ENCODE measurements at places on chromosomes 6 and 20.
A peak's percentile ranks its signal among the peaks of the same experiment; 100 is the strongest.

DNA sequence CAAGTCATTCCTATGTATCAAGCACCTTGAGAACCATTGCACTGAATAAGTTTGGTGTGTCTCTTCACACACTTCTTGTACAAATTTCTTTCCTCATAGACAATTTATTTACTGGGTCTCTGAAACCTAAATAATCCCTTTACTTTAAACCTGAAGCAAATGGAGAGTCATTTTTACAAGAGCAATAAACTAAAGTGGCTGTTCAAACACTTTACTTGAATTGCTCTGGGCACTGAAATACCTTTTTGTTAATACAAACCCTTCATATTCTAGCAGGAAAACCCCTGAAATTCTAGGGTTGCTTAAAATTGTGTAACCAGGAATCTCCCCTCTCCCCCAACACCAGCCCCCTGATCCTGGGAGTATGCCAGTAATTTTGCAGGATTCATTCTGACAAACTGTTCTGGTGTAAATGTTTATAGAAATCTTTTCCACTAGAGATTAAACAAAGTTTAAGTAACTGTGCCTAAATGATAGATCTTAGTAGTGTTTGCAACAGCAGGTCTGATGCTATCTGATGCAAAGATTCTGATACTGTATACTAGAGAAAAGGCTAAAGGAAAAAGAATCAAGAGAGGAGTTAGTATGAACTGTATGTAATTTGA lies 13.4 kb downstream of the RSPO3 start:
- DNase-seq = no peak

DNA sequence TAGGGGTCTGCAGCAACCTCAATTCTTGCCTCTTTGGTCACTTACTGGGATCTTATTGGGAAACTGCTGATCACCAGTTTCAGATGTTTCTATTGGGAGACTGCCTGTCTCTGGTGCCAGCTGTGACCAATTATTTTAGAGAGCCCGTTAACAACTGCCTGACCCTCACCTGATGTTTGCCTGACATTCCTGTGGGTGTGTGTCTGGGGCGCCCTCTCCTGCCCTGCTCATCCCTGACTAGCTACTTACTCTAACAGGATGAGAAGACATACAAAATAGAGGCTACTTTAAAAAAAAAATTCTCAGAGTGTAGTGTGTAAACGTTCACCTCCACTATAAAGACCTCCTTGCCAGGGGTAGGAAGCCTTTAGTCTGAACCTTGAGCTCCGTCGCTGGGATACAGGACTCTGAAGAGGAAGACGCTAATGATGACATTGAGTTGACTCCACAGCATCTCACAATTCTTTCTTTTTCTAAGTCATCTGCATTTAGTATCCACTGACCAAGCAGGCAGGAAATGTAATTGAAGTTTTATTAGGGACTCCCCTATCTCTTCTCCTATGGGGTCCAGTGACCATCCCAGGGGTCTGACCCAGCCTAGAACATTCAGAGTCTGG lies 54.6 kb upstream of the DDR1 start:
- no peak for DNase-seq

DNA sequence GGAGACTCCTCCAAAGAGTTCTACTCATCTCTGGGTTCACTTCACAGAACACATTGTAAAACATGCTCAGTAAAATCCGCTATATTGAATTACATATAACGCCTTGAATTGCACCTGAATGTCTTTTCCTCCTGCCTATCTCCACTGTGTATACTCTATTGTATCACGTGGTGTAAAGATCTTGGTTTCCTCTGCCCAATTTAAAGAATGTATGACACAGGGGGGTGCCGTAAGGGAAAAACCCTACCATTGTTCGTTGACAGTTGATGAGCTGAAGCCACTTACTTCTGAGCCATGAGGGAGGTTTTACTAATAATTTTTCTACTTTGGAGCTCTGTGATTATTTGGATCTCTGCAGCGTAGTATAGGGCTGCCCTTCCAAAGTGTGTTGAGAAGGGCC lies 6.0 kb downstream of the ASF1A start:
- no peak for DNase-seq

DNA sequence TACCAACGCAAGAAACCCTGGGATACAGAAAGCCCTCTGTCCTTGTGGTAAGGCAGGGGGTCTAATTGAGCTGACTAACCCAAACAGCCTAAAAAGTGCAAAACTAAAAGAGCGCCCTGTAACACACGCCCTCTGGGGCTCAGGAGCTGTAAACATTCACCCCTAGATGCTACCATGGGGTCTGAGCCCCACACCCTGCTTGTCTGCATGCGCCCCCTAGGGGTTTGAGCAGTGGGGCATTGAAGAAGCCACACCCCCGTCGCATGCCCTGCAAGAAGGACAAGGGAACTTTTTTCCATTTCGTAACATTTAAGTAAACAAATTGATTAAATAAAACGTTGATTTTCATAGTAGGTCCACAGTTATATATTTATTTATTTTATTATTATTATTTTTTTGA lies 616.9 kb upstream of the MAN1A1 start:
- DNase-seq = no peak

DNA sequence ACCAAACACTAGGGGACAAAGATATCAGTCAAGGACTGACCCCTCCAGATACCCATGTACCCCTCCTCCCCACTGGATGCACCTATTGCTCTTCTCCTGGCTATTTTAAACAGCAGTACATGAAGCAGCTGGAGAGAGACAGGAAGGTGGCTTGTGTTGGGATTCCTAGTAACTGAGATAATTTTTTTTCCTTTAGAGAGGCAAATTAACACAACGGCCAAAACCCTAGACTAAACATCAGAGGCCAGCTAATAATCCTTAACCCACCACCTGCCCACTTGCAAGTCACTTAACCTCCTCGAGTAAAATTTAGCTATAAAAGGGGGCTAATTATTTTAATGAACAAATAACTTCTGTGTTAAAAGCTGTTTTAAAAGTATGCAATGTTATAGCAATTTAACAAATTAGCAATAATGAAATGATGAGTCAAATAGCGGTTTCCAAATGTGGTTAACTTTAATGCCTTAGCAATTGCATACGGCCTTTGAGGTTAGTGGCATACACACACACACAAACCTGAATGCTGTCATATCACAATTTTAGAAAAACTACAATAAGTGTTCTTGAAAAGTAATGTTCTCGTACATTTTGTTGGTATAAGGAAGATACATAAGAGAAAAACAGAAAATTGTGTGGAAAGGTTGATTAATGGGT lies 151.7 kb downstream of the FRK start:
- DNase-seq = no peak

DNA sequence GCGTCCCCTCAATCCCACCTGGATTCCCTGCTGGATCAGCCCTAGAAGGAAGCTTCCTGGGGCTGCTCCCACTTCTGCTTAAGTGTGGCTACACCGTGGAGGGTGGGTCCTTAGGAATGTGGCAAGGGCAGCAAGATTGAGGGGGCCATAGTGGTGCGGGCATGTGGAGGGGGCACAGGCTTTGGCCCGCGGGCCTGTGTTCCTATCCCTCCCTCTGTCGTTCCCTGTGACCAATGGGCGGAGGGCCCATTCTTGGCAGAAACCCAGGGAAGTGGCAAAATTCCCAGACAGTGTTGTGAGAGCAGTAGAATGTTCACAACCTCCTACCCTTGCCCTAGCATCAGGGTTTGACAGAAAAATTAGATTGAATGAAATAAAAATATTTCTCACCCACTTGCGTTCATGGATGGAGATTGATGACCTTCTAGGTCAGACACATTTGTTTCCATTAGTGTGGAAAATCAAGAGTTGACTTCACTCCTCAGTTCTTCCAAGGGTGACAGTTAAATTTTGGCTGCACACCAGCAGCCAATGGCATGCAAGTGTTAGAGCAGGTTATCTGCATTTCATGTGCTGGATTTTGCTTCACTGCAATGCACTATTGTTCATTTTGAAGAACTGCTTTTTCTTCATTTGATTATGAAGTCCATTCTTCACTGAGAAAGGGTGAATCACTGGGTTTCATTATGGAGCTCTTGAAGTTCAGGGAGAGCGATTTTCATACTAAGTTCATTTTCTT lies 49.3 kb upstream of the AHI1 start:
- no peak for DNase-seq

DNA sequence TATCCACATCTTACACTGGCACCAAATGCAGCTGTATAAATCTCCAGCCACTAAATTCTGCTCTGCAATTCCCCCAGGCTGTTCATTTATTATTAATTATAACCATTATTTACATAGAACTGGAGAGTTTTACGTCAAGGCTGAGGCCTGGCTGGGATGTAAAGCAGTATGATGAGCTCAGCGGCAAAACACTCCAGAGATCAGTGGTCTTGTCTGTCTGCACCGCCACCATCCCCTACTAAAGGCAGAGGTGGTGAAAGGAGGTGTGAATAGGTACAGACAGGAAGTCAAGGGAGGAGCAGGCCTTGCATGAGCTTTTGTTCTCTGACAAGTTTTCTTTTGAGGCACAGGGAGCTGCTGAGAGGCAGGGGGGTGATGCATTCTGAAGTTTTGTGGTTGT lies 159.9 kb upstream of the PCSK2 start:
- no peak for DNase-seq

DNA sequence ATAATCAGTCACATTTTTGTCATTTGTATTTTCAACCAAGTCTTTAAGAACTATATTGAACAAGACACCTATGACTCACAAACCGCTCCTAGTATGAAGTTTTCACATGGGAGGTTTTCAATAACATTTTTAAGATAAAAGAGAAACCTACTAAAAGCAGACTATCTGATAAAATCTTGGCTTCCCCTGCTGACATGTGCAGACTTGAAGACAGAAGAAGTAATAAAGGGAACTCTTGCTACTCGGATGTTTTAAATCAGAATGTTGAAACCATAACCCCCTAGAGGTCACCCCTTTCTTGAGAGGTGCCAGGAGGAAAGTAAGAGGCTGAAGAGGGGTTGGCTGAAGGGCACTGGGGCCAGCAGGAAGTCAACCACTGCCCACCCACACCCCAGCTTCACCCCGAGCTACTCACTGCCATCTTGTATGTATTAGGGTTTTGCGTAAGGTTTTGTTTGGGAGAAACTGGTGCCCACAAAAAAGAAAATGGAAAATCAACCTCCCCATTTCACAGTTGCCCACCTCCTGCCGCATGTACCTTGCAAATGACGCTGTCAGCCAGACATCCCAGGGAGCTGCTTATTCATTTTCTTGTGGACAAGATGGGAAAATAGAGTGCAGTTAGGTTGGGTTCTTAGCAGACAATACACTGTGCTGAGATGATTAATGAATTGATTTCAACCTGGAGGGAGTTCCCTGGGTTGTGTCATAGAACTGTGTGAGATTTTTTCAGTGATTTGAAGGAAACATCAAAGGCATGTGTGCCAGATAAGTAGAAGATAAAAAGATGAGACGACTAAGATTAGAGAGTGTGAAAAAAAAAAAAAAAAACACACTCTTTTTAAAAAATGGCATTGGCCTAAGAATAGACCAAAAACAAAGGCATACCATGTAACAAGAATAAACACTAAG lies 83.2 kb upstream of the TAB2 start:
- peak; percentile 44 for DNase-seq

DNA sequence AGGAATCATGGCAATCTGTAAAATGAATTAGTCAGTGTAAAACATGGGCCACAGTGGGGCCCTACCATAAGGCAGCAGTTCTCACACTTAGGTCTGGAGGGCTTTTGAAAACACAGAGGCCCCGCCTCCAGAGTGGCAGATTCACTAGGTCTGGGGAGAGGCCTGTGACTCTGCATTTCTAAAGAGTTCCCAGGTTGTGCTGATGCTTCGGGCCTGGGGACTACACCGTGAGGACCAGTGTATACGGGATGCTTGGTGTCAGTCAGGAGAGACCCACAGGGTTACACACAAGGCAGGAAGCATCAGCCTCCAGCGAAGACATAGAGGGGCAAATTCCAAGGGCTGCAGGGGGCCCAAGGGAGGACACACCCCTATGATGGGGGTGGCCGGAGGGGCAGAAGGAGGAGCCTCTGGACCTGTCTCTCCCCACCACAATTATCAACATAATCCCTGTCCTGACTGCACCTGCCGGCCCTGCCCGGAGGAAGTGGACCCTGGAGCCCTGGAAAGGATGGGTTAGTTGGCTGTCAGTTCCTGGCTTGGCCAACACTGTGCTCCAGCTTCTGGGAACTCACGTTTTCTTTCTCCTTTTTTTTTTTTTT lies 46.7 kb downstream of the FGD2 start:
- no peak for DNase-seq

GRCh38 chr20:24109008-24109407 lies 120.4 kb upstream of the GGTLC1 start:
- no peak for DNase-seq

DNA sequence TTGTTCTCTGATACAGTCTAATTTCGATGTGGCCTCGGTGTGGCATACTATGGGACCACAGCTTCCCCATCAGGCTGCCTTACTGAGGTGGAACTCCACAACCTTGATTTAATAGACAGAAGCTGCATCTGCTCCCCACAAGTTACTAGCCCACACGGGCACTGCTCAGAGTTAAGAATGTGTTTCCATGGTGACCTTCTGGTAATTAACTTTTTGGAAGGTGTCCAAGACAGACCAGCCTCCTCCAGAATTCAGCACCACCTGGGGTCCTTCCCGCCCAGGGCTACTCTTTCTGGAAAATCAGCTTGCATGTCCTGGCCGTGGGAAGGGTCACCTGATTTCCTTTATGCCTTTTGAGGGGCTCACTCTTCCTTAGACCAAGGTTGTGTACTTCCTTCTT lies 48.7 kb upstream of the CDH4 start:
- no peak for DNase-seq

GRCh38 chr20:50610212-50610718 lies 81.1 kb downstream of the RIPOR3 start:
- no peak for DNase-seq

DNA sequence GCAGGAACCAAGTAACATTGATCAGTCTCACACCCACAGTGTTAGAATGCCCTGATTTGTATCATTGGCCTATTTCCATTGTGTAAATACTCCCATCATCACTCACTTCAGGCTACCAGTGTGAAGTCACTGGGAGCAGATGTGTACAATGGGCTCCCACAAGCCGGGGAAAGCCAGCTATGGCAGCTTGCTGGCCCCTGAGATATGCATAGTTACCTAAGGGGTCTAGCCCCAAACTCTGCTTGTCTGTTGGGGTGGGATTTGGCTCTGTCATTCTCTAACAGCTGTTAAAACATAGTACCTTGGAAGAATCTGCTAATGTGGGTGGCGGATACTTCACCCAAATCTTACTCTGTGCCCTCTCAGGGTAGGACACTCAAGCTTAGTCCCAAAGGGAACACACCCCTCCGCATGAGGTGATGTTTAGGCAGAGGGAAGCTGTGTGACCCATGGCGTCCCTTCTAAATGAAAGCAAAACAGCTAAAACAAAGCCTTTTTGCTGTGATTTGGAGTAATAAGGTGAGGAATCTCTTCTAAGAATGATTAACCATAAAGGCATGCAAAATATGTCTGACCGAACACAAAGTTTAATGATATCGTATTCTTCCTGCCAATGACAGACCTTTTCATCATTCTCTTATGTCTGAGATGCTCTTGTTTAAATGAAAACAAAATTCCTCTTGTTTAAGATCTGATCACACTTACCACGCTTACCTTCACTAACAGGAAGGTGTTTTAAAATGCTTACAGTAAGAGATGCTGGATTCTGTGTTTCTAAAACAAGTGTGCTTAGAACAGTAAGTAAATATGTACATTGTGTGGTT lies 45.9 kb upstream of the PXDC1 start:
- peak; percentile 71 for DNase-seq
